ENCODE measurements at places on chromosomes 1 and 21.

DNA sequence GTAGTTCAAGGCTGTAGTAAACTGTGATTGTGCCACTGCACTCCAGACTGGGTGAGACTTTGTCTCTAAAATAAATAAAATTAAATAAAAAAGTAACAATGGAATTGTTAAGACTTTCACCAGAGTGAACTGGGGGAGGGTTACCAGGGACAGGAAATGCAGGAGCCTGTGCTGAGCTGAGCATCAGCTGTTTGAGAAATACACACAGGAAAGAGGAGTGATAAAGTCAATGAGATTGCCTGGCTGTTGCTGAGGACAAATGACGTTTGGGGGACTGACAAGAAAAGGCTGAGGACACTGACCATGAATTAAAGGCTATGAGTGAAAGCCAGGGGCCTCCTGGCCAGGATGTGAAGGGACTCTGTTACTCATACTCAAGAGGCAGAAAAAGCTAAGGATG, 226.3 kb downstream of the SETD4 start:
- no peak for DNase-seq

- DNase-seq, result no peak
Measured at GRCh38 chr1:208028526-208028925, 117.6 kb upstream of the CD34 start.

DNA sequence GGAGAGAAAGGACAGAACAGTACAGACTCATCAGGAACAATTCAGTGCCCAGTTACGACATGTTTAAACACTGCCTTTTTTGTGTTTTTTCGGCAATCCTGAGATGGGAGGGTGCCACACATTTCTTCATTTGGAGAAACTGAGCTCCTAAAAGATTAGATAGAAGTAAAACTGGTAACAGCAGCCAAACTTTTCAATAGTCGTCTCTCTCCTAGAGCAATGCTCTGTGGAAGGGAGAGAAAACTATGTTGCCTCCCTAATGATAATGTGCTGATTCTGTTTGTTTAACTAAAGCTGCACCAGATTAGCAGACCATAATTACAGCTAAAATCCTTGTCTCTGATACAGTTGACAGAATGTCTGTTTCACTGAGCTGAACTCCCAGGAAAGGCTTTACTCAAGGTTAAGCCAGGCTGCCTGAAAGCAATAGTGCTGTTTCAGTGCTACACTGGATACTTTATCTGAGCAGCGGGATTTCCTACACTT, 76.2 kb upstream of the CXADR start:
- DNase-seq, result no peak

DNA sequence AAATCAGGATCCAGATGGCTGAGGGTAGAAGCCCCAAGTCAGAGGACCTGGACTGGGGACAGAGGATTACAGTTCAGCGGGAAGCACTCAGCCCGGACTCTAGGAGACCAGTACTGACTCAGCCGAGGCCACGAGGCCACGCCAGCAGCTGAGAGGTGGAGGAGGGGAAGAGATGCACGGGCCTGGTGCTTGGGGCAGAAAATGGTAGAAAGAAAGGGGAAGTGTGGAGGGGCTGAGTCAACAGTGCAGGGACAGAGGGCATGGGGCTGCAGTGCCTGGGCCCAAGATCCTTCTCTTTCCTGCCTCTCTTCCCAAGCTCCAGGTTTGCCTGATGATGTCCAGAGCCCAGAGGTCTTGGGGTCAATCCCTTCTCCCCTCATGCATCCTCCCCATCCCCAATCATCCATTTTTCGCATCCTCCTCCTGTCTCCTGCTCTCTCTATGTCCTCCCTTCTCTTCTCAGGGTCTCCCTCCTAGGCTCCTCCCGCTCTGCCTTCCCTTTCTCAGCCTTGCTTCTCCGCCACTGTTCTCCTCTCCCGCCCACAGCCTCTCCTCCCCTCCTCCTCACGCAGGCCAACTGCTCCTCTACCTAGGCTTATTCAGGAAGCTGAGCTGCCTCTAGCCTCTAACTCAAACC, 7.7 kb downstream of the ARHGEF2 start:
- peak; percentile 74 for DNase-seq

- no peak for DNase-seq
Measured at GRCh38 chr1:117585086-117585485, 20.8 kb upstream of the TENT5C start.

DNA sequence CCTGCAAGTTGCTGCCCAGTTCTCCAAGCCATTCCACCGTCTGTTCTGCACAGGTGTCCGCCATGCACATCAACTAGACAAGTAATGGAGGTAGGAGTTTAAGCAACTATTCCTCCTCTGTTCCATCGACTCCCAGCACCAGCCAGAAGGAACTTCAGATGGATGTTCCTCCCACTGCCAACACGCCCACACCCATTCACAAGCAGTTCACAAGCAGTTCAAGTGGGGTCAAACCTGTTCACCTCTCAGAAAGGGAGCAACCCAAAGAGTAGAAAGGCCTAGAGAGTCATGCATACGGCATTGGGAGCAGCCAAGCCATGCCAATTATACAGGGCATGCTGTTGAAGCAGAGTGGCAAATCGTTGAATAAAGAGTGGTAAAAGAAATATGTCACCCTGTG, 4.3 kb upstream of the TDRD5 start:
- no peak for DNase-seq

DNA sequence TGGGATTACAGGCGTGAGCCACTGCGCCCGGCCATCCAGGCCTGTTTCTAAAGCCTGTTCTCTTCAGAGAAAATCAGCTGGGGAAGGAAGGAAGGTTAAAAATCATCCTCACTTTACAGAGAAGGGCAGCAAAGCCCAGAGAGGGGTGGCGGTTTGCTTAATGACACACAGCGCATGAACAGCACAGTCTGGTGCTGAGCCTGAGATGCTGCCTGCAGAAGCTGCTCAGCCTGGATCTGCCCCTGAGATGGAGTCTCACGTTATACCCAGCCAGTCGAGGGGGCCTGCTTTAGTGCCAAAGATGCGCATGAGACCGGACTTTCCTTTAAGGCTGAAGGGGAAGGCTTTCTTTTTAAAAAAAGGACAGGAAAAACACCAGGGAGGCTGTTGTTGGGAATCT, 21.3 kb downstream of the HTR6 start:
- DNase-seq, result no peak

- no peak for DNase-seq
Measured at GRCh38 chr1:48947761-48948537, 171.3 kb upstream of the BEND5 start.

- DNase-seq, result no peak
Measured at GRCh38 chr1:29062157-29062942, 61.4 kb downstream of the TMEM200B start.

GRCh38 chr1:117467336-117467735, 100.1 kb downstream of the MAN1A2 start:
- no peak for DNase-seq

DNA sequence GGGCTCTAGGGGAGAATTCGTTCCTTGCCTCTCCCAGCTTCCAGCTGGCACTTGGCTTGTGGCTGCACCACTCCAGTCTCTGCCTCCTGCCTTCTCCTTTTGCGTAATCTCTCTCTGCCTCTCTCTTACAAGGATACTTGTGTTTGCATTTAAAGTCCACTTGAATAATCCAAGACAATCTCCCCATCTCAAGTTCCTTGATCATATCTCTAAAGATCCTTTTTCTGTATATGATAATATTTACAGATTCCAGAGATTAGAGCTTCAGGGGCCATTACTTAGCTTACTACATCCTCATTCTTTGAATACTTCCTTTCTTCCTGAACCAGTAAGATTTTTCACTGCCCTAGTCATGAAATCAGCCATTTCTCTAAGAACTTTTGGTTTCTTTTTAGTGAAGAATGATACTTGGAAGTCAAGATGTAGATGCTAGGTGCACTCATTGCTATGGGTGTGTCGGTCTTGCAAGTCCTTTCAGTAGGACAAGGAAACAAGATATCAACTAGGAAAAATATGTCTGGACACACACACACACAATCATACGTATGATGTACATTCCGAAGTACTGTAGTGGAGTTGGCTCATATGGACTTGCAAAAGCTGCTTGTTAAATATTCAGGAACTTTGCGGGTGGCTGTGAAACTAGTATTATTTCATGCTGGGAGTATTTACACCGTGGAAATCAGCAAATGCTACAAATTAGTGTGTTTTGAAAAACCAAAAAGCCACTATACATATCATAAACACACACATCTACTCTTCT, 20.8 kb upstream of the RLF start:
- no peak for DNase-seq

- no peak for DNase-seq
Measured at GRCh38 chr1:228281631-228282328, 73.9 kb downstream of the OBSCN start.

GRCh38 chr1:184740344-184740743, 14.3 kb downstream of the EDEM3 start:
- no peak for DNase-seq

- no peak for DNase-seq
Measured at GRCh38 chr1:53501065-53502005, 42.1 kb downstream of the DMRTB1 start.

DNA sequence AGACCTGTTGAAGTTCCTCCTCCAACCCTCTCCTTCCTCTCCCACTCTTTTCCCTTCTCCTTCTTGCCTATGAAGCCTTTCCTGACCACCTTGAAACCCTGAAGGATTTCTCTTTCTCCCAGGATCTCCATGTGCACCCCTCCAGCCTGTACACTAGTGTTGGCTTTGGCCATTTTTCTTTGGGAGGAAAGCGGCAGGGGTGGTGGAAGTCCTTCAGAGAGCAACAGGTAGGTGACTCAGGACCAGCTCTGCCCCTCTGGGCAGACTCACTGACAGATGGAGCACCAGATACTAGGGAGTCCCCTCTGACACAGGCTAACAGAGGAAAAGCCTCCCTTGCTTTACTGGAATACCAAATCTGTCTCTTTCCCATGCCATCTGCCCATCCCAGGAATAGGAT, 4.6 kb downstream of the SLC26A9 start:
- DNase-seq, result no peak

- no peak for DNase-seq
Measured at GRCh38 chr1:184640505-184640904, 114.2 kb downstream of the EDEM3 start.

- no peak for DNase-seq
Measured at GRCh38 chr1:1118011-1118875, 2.4 kb upstream of the C1orf159 start.

GRCh38 chr1:111202707-111203623, 2.5 kb upstream of the DENND2D start:
- DNase-seq, result no peak

DNA sequence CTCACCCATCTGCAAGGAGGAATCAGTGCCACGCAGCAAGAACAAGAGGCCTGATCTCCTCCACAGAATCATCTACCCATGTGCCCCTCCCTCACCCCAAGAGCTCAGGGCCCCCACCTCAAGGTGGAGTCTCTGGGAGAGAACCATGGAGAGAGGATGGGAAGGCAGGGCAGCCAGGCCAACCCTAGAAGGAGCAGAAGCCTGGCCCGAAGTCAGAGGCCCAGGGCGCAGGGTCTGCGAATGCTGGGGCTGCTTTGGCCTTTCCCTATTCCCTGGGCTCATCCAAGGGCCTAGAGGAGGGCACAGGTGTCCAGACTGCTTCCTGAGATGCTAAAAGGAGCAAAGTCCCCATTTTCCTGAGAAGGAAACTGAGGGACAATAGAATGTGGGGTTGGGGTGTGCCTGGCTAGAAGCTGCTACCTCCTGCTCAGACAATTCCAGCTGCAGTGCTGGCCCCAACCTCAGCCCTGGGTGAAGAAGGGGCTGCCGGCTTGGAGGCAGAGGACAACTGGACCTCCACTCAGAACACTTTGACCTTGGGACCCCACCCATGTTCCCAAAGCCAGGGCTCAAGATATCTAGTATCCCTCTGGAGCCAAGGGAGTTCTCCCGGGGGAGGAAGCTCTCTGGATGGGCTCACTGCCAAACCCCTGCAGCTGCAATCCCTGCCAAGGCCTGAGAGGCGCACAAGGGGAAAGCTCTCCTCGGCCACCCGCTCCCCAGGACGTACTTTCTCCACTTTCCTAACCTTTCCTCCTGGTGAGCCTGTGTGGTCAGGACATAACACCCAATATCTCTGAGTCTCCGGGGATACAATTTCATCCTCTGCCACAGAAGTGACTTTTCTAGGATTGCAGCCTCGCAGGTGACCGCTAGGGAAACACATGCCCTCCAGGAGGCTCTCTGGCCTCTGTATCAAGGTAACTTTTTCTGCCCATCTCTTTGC, 16.6 kb upstream of the LEMD1 start:
- peak; percentile 18 for DNase-seq

GRCh38 chr1:111980686-111981085, 8.8 kb downstream of the KCND3 start:
- no peak for DNase-seq

- peak; percentile 60 for DNase-seq
Measured at GRCh38 chr1:177927021-177927596, 42.7 kb downstream of the SEC16B start.

DNA sequence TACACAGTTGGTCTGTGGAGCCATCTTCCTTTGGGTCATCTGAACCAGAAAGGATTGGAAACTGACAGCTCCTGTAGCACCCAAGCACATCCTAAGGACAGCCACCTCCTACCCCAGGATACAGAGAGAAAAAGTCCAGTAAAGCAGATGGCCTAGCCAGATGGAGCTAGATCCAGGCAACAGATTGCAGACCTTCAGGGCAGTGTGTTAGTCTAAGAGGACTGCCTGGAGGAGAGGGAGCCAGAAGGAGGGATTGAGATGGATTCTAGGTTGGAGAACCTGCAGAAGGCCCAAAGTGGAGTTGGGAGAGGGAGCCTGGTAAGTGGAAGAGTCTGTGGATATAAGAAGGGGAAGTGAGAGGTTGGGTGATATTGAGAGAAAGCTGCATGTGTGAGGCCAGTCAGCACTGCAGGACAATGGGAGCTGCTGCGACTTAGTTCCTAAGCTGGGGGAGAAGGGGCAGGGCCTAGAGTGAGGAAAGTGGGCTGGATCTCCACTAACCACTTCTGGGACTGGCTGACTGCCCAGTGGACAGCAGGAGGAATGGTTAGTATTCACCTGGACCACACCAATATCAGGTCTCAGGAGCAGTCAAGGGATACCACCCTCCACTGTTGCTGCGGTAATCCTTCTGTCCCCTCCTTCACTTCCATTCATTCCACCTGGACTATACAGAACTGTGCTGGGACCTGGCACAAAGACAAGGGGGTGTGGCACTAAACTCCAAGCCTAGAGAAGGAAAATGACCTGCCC, 13.4 kb downstream of the BCAN start:
- DNase-seq, result no peak

DNA sequence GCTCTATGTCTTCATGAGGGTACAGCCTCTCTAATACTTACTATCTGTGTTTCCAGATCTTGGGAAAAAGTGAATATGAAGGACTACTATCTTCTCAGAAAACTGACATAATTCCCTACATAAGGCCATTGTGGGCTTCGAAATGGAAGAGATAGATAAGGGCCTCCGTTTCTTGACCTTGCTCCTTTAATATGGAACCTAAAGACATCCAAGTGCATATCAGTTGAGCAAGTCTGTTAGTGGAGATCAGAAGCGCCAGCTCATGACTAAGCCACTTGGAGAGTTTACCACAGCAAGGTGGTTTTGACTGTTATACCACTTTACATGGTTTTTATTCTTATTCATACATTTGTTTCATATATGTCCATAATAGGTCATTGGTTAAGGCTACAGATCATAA, 35.3 kb upstream of the FCER1A start:
- no peak for DNase-seq

GRCh38 chr1:8094481-8095241, 68.6 kb upstream of the ERRFI1 start:
- peak; percentile 72 for DNase-seq

GRCh38 chr1:2224170-2224584, 3.9 kb upstream of the SKI start:
- no peak for DNase-seq

All from stromal cell of bone marrow (primary cell).